ENCODE measurements at places on chromosomes 6 and 20.

- no peak for DNase-seq
Observed at GRCh38 chr6:1855890-1856289, 246.2 kb downstream of the FOXC1 start.

- no peak for DNase-seq
Observed at GRCh38 chr20:46218656-46219055, 89.6 kb downstream of the CDH22 start.

DNA sequence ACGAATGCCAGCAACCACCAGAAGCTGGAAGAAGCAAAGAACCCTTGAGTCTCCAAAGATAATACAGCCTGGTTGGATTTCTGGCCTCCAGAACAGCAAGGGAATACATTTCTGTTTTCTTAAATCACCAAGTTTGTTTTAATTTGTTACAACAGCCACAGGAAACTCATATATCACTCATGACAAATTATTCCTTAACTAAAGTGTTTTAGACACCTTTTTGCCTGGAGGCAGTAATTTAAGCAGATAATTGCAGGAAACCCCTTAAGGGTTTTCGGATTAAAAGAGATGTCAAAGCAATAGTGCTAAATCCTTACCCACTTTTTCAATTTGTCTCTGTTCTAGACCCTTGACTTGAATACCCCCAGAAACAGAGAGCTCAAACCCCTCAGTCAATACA lies 1050.0 kb downstream of the EPHA7 start:
- no peak for DNase-seq

DNA sequence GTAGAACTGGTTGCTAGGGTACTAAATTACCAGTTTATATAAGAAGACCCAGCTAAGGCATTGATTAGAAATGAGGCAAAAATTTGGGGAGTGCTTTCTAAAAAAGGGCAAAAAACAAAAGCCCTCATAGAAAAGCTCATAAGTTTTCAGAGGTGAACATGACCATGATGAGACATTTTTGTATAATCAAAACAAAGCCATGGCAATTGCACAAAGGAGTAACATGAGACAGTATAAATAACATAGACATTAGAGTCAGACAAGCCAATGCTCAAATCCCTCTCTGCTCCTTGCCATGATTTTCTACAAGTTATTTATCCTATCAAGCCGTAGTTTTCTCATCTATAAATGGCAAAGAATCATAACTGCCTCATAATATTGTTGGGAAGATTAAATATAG lies 112.2 kb upstream of the ADTRP start:
- no peak for DNase-seq

- peak; percentile 29 for DNase-seq
Observed at GRCh38 chr20:44504402-44505307, 17.2 kb downstream of the SERINC3 start.

GRCh38 chr6:113654396-113654795 lies 202.7 kb upstream of the MARCKS start:
- peak; percentile 96 for DNase-seq

DNA sequence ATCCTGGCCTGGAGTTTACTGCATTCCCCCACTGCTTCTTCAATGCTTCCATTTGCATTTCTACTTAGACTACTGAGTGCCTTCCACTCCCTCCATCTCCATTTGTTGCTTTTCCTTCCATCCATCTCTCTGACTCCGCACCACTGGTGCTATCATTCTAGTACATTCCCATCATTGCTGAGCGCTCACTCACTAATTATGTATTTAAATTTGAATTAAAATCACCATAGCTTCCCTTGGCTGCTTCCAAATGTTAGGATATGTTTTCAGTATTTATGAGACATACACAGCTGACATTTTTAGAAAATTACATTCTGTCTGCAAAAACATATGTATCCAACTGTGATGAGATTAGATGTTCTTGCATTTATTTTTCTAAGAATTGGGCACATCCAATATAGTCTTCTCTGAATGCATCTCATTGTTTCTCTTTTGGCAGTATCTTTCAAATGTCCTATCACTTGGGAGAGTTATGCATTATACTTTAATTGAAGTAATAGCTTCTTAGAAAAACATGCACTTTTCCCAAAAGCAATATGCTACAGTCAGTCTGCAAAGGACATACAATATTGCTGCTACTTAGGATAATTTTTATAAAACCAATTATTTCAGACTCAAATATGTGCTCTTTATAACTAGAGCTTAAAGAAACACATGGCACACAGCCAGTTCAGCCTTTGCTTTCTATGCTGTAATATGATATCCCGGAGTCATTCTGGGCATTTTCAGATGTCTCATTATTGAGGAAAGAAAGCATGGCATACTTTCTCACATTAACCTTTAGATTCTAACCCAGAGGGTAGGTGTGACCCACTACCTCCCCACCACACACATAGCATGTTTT lies 12.1 kb upstream of the COL21A1 start:
- DNase-seq = no peak

GRCh38 chr20:7540923-7541322 lies 399.3 kb downstream of the HAO1 start:
- no peak for DNase-seq

GRCh38 chr6:63514488-63515173 lies 57.6 kb upstream of the LOC128125822 start:
- no peak for DNase-seq

DNA sequence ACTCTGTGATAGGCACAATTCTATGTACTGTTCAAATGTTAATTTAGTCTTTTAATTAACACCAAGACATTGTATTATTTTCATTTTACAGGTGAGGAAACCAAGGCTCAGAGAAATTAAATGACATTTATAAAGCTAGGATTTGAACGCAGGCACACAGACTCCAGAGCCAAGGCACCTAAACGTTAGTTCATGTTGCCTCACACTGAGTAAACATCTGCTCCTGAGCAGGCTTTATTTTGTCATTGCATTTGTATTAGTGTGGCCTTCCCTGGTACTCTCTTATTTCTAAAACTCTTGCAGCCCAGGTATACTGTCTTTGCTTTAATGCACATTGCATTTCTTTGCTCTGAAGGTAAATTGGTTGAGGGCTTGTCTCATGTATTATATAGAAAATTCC lies 263.1 kb upstream of the FLRT3 start:
- DNase-seq = no peak

DNA sequence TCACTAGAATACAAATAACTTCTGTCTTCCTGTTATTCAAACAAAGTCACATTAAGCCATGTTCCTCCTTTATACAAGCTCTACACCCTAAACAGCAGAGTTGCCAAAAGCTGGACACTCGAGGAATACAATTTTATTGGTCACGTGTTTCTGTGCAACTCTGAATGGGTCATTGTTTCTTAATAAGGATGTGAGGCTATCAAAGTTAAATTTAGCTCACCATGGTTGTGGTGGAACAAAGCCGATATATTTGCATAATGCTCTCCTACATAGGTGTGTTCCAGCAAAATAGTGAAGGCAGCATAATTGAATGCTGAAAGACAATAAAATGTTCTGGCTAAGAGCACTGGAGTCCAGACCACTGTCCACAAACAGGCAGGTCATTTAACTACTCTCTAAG lies 36.9 kb upstream of the CD2AP start:
- DNase-seq = peak; percentile 50

DNA sequence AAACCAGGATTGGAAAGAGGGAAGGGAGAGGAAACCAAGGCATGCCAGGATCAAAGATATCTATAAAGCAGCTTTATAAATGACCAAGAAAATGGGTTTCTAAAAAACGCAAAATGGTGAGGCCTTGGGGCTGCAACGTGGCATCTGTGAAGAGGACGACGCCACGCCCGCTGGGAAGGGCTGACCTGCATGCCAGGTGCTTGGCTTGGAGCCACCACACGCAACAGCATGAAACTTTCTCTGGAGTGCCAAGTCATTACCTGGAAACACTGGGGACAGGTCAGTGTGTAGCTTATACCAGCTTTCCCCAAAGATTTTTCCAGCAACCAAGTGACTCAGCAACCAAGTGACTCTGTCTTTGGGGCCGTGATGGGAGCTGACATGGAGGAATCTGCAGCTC lies 82.5 kb downstream of the POPDC3 start:
- DNase-seq = no peak

DNA sequence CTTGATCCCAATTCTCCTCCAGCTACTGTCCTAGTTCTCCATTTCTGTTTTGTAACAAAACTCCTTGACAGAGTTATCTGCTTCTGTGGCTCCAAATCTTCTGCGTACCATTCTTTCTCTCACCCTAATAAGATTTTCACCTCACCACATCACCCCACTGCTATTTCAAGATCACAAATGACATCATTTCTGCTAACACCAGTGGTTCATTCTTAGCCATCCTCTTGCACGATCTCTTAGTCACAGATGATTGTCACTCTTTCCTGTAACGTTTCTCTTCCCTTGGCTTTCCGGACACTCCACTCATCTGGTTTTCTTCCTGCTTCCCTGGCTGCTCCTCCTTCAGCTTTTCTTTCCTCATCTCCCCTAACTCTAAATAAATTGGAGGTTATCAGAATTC lies 56.8 kb upstream of the FABP7 start:
- no peak for DNase-seq

- no peak for DNase-seq
Observed at GRCh38 chr20:17565169-17565845, 4.6 kb upstream of the DSTN start.

- DNase-seq = no peak
Observed at GRCh38 chr6:169933251-169933821, 181.9 kb downstream of the ERMARD start.

- no peak for DNase-seq
Observed at GRCh38 chr20:17843246-17844132, 125.1 kb downstream of the SNX5 start.

- DNase-seq = no peak
Observed at GRCh38 chr6:166419286-166419685, 36.5 kb upstream of the MPC1 start.

- DNase-seq = no peak
Observed at GRCh38 chr20:46832555-46832954, 62.1 kb upstream of the EYA2 start.

DNA sequence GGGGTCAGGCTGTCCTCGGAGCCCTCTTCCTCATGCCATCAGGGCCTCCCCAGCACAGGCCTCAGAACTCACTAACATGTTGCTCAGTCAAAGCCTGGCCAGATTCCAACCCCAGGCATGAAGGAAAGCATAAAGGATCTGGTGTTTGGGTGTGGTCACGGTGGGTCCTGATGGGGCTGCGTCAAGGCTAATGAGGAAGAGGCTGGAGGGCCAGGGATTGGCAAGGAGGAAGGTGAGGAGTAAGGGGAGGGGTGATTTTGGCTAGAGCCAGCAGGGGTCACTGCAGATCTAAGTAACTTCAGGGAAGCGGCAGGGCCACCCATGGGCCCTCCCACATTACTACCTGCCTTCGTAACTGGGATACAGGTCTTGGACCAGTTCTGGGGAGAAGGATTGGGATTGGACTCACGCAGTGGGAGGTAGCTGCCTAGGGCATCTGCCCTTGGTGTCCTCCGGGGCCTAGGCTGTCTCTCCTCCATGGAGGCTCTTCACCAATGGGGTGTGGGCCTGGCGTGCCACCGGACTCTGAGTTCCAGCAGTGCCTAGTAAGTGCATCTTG lies 36.2 kb upstream of the MRPS18A start:
- DNase-seq = peak; percentile 72

- peak; percentile 54 for DNase-seq
Observed at GRCh38 chr6:111805511-111806164, 67.6 kb downstream of the FYN start.

DNA sequence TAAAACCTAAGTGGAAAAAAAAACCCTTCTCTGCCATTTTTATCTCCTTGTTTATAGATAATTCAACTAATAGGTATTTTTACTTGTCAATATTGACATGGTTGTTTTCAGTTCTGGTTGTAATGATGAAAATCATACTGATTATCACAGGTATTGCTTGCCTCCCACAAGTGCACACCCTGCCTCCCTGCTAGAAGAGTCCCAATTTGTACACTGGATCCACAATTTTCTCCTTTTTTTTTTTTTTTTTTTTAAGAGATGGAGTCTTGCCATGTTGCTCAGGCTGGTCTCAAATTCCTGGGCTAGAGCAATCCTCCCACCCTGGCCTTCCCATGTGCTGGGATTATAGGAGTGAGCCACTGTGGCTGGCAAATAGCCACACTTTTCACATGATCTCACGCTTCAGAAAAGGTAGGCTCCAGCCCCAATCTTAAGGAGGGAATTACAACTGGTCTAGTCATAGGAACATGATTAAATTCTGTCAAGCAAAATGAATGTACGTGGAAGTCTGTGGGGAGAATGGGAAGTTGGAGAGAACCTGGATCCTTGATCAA lies 12.3 kb downstream of the DYNLT2 start:
- DNase-seq = no peak

DNA sequence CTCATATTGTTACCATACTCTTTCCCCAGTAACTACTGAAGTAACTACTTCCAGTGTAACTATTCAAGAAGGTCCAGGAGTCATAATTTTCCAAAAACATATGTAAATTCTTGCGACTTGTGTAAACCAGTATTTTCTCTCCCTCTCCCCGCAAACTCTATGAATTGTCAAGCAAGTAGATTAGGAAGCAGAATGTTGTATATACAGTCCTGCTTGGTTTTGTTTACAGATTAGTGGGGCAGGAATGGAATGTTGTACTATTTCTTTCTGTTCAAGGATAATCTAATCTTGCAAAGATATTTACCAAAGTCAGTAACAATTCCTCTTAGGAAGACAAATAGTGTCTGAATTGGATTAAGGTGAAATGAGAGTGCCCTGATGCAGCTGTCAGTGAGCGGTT lies 234.9 kb upstream of the PLN start:
- no peak for DNase-seq

DNA sequence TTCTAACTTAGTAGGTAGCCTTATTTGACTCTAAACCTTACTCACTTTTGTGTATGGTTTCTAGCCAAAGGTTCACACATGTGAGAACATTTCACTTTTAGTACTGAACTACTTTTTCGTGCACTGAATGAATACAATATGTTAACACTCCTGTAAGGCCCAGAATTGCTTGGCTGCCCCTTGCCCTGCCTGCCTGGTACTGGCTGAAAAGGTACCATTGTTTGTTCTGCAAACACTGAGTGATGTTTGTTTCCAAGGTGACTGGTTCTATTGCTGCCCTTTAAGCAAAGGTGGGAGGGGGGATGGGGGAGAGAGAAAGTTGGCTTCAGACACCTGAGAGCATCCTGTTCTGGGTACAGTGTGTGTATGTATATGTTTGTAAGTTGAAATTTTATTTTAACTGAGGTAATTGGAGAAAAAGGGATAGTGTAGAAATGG lies 31.2 kb downstream of the RREB1 start:
- no peak for DNase-seq

GRCh38 chr6:125809570-125810170 lies 18.9 kb downstream of the NCOA7 start:
- DNase-seq = no peak

DNA sequence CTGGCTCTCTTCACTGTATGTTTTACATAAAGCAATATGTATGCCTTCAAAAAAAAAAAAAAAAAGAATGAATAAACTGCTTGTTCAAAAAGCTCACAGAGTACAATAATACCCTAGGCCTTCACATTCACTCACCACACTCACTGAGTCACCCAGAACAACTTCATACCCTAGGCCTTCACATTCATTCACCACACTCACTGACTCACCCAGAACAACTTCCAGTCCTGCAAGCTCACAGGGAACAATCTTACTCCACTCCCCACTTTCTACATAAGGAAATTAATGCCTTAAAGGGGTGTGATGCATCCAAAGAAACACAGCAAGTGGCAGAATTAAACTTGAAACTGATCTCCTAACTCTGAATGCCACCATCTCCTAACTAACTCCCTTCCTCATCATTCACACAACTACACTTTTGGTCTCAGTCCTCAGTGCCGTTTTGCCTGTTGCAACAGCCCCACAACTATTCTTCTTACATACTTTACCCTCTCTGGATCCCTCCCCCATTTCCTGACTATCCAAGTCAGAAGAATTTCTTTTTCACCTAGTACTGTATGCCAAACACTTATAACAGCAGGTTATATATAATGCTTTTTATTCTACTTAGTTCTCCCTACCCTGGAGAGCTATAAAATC lies 34.2 kb downstream of the NHSL1 start:
- DNase-seq = no peak
